ENCODE measurements at places on chromosomes 12 and 14. TPM values are rescaled to one million over a fixed set of nuclear protein-coding genes. Genes with fewer than 3 reads are reported as not detected.

DNA sequence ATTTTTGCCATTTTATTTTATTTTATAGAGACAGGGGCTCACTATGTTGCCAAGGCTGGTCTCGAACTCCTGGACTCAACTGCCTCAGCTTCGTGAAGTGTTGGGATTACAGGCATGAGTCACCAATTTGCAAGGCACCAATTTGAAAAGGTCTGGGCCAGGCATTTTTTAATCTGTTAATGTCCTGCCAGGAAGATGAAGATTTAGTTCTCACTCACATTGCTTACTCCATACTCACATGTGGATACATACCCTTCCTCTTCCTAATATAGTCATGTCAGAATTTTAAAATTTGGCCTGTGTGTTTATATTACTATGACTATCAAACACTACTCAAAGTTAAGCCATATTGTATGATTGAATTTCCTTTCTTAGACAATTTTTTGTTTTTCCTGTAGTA is 15.3 kb upstream of the EML1 start:
- DNase-seq: no peak

DNA sequence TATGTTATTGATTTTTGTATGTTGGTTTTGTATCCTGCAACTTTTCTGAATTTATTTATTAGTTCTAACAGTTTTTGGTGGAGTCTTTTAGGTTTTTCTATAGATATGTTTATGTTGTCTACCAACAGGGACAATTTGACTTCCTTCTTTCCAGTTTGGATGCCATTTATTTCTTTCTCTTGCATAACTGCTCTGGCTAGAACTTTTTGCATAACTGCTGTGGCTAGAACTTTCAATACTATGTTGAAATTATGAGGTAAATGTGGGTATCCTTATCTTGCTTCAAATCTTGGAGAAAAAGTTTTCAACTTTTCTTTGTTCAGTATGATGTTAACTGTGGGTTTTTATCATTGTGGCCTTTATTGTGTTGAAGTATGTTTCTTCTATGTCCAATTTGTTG is 39.9 kb upstream of the PLBD1 start:
- no peak for DNase-seq

GRCh38 chr12:56718149-56718548 is 7.0 kb downstream of the NACA start:
- DNase-seq: no peak

DNA sequence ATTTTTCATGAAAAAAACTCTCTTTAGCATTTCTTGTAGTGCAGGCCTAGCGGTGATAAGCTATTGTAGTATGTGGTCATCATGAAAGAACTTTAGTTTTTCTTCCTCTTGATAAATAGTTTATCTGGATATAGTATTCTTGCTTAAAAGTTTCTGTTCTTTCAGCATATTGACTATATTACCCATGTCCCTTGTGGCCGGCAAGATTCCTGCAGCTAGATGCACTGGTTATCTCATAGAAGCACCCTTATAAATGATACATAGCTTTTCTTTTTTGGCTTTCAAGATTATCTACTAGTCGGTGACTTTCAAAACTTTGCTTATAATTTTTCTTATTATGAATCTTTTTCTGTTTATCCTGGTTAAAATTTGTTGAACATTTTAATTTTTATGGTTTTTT is 234.8 kb downstream of the ALG10 start:
- no peak for DNase-seq

- DNase-seq: no peak
These were observed 84.8 kb upstream of the KITLG start for GRCh38 chr12:88665071-88665470.

DNA sequence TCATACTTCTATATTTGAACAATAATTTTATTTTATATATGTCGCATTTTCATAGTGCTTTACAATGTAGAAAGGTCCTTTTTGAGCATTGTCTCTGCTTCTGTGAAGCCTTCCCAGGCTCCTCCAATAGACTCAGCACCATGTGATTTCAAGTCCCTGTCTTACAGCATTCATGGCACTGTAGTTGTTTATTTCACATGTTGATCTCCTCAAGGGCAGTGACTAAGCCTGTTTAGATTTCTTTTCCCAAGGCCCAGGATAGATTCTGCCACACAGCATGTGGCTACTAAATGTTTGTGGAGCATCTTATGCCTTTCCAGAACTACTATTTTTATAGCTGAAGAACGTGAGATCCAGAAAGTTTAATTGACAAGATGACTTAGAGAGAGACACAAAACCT is 391.7 kb downstream of the TMEM117 start:
- DNase-seq: no peak

The FOXM1 gene
- not detected for total RNA-seq

- no peak for DNase-seq
These were observed 252.6 kb downstream of the FOXN3 start for GRCh38 chr14:89164168-89165073.

- no peak for DNase-seq
These were observed 13.2 kb downstream of the CLEC4E start for GRCh38 chr12:8527250-8528130.

DNA sequence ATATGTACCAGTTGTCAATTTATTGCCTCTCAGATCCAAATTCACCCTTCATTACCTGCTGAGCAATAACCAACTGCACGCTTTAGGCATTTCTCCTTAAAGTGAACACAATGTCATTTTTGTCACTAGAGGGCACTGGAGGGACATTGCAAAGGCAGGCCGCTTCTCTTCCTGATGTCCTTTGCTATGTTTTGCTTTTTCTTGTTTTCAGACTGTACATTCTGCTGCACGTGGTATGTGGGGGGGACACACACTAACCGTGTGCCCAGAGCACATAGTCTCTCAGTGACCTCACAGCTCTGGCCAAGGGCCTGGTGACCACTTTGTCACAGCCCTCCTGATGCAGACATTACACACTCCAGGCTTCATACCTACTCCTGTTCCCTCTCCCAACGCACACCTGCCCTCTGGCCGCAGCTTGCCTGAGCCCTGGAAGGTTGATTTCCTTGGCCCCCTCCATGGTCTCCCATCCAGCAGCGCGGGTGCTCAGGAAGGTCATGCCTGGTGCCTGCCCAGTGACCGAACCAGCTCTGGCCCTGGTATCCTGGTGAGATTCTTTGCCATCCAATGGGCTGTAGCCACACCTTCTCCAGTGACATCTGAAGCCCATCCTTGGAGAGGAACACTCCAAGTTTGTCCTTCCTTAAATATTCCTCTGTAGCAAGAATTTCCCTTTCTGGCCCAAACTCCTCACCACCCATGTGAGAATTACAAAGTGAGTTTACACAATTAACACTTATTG is 39.9 kb downstream of the MYO1H start:
- DNase-seq: no peak

The BCL11B gene
- total RNA-seq: 0.55 TPM

DNA sequence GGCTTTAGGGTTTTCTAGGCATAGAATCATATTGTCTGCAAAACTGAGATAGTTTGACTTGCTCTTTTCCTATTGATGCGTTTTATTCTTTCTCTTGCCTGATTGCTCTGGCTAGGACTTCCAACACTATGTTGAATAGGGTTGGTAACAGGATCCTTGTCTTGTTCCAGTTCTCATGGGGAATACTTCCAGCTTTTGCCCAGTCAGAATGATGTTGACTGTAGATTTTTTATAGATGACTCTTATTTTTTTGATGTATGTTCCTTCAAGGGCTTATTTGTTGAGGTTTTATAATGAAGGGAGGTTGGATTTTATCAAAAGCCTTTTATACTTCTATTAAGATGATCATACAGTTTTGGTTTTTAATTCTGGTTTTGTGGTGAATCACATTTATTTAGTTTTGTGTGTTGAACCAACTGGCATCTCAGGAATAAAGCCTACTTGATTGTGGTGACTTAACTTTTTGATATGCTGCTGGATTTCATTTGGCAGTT is 478.2 kb downstream of the TMEM117 start:
- DNase-seq: no peak

- DNase-seq: no peak
These were observed 12.9 kb downstream of the FSCB start for GRCh38 chr14:44494137-44494536.

- no peak for DNase-seq
These were observed 65.5 kb upstream of the MDM1 start for GRCh38 chr12:68397566-68398158.

DNA sequence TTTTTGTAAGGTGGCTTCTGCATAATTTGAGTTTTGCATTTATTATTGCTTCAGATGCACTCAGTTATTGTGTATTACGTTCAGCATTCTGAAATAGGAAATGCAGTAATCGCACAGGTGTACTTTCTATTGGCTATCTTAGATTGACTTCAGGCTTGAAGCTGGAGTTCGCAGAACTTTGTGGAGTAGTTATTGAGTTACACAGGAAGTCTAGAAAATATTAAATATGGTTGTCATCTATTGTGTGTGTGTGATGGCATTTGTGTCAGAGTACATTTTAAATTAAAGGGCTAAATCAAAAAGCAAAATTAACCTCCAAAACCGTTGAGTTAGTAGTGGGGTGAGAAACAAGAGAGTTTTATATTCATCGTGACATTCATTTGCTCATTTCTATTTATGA is 2.7 kb downstream of the ARID2 start:
- DNase-seq: no peak

GRCh38 chr14:100857233-100857922 is 31.5 kb downstream of the MEG3 start:
- no peak for DNase-seq

- no peak for DNase-seq
These were observed 81.4 kb downstream of the KIF26A start for GRCh38 chr14:104219731-104220214.

- peak; percentile 61 for DNase-seq
These were observed at the start of gene VASH1 for GRCh38 chr14:76761136-76761959. Gene VASH1, plus strand, starts transcription at chr14:76761468. Its CDS starts 1,354 bp downstream, at chr14:76762822.

- DNase-seq: no peak
These were observed 6.0 kb upstream of the KRT71 start for GRCh38 chr12:52558781-52559445.

The WASHC3 gene
- 43.0 TPM for total RNA-seq

DNA sequence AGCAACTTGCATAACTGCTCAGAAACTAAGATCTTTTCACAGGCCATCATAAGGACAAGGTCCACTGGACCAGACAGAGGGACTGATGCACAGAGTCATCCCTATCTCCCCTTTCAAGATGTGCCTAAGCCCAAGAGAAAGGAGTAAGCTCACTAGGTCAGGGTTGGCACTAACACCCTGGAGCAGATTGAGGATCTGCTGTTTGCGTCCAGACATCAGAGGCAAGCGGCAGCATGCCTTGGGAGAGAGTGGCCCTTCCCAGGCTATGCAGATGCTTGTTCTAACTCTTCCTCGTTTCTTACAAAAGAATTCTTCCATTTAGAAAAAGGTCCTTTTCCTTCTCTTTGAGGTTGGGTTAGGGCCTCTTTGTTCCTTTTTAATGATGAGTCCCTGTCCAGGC is 187.2 kb downstream of the KCNA5 start:
- no peak for DNase-seq

DNA sequence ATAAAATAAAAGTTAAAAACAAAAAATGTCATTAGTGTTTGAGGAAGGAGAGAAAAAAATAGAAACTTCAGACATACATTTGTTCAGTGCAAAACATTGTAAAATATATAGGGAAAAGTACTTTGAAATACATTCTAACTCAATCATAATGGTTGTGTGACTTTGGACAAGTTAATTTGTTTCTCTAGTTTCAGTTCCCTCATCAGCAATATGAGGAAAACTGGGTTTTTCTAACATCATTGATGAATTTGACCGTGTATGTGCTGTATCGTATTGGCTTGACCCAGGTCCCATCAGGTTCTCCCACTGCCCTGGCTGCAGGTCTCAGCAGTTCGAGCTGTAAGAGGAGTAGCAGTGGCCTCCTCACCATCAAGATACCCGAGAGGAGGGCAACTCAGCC is 173.9 kb upstream of the ATF7IP start:
- DNase-seq: no peak

The MANSC4 gene
- 0.48 TPM for total RNA-seq

DNA sequence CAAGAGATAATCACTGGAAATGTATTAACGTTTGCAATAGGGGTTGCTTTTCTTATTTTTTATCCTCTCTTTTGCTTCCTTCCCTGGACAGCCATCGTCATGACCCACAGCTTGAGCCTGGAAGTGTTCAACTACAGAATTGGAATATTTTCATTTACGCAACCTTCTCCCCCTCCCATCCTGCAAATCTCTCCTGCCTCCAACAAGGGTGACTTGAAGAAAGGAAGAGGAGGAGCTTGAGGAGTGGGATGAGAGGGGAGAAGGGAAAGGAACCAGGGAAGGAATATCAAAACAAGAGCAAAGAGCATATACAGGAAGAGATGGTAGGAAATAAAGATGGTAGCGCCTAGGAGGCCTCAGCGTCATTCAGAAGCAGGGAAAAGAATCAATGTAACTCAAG is 1.6 kb upstream of the MANSC4 start:
- DNase-seq: no peak

DNA sequence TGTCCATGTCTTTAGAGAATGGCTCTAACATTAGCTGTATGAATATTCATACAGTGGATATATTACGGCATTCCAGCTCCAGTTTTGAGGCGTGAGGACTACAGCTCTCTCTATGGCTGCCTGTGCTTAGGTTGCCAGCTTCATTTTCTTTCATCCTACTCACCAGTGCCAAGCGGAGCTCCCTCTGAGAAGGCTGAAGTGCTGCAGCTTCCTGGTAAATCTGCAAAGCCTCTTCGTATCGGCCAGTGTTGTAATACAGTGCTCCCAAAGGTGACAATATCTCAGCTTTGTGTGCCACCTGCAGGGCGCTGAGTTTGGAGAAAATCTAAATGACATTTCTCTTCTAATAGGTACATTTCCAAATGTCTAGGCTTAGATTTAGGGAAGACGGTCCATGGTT is 19.8 kb upstream of the OVCH1 start:
- DNase-seq: no peak

DNA sequence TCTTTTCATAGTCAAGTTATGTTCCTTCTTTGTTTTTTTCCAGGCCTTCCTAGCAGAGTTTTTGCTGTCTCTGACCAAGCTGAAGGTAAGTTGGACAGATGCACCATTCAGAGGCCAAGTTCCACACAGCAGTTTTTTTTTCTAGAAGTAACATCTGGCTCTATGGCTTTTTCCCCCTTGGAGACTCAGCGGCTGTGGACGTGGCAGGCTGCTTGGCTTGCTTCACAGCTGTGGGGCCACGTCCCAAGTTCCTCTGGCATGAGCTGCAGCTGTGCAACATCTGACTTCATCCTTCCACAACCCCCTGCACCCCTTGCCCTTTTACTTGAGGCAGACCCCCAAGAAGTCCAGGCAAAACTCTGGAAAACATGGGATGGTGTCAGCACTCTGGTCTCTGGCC is 24.2 kb upstream of the RHOJ start:
- no peak for DNase-seq

The RERG gene
- 167 TPM for total RNA-seq

Data from uterus (tissue), 4 donors.